Hepatocyte (in vitro differentiated cells): ENCODE measurements at places on chromosomes 13 and 19. TPM values are rescaled to one million over a fixed set of nuclear protein-coding genes. Genes with fewer than 3 reads are reported as not detected.

DNA sequence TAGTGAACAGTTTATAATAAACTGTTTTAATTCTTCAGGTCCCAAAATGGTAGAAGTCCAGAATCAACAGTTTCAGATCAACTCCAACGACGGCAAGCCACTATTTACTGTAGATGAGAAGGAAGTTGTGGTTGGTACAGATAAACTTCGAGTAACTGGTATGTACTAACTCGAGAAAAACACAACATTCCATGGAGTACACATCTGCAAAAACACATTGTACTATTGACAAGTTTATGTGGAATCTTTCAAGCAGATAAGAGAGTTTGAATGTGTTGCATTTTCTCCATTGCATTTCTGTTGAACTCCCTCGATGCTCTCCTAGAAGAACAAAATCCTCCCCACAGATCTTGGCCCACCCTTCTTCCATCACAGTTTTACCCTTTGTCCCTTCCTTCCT lies 98.5 kb downstream of the SGCG start:
- no peaks in the 10 kb centered on the region for H3K4me1 ChIP-seq
- no peak overlapping the region for H3K27ac ChIP-seq
- no peak overlapping the region for H3K4me3 ChIP-seq
- H3K36me3 ChIP-seq, result no peaks in the 10 kb centered on the region
- no peak for DNase-seq

DNA sequence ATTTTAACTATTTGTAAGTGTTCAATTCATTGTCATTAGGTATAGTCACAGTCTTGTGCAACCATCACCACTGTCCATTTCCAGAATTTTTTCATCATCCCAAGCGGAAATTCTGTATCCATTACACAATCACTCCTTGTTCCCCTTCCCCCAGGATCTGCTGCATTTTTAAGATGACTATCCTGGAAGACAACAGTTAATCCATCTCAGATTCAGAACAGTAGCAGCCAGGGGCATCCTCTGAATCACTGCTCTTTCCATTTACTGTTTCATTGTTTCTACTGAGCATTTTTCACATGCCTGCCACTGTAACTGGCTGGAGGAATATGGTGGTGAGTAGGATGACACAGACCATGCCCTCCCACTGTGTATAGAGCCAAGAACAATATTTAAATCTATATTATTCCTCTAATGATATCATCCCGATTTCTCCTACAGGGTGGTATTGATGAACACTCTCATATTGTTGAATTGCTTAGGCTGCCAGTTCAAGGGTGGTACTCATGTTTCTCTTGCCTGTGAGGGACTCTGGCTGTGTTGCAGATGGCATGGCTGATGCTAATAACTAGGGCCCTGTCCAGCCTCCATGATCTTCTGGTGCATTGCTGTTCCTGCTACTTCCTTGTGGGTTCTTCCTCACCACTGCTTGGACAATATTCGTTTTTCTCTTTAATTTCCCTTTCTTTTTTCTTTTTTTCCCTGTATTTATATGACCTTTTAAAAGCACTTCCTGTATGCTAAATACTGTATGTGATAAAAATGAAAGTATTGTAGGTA lies 59.0 kb downstream of the WDFY2 start:
- H3K4me3 ChIP-seq, result no peak overlapping the region
- no peak overlapping the region for H3K27ac ChIP-seq
- H3K4me1 ChIP-seq, result peaks cover 21% of the 10 kb centered on the region
- DNase-seq, result no peak
- H3K27me3 ChIP-seq, result no peaks in the 10 kb centered on the region

DNA sequence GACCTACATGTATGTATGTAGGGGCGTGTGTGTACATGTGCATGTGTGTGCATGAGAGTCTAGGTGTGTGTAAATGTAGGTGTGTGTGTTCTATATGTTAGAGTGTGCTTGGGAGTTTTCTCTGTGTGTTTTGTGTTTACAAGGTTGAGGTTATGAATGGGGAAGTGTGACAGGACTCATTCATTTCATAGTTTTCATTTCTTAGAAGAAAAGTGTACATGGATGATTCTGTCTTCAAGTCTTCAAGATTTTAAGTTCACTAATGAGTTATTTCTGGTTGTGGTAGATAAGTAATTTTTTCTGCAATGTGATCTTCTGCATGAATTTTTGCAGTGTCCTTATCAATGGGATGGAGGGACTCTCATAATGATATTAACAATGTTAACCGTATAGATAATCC lies 118.2 kb upstream of the SLC10A2 start:
- H3K4me1 ChIP-seq, result no peaks in the 10 kb centered on the region
- no peak for DNase-seq
- no peak overlapping the region for H3K27ac ChIP-seq
- H3K36me3 ChIP-seq, result no peaks in the 10 kb centered on the region

DNA sequence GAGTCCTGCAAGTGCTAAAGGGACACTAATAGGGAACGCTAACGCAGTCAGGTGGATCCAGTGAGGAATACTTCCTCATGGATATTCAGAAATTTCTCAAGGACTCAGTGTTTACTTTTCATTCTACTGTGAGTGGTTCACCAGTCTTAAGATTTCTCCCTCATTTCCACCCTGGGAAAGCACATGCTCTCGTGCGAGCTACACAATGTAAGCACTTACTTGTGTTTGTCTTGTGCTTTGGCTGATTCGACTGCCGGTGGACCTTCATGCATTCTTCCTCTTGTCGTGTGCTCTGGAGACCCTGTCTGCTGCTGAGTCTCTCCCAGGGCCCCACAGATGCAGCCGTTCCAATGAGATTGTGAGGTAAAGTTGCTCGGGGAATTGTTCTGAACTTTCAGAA lies 180.1 kb downstream of the NUFIP1 start:
- no peaks in the 10 kb centered on the region for H3K36me3 ChIP-seq
- H3K4me1 ChIP-seq, result peaks cover 24% of the 10 kb centered on the region
- H3K27me3 ChIP-seq, result no peaks in the 10 kb centered on the region

DNA sequence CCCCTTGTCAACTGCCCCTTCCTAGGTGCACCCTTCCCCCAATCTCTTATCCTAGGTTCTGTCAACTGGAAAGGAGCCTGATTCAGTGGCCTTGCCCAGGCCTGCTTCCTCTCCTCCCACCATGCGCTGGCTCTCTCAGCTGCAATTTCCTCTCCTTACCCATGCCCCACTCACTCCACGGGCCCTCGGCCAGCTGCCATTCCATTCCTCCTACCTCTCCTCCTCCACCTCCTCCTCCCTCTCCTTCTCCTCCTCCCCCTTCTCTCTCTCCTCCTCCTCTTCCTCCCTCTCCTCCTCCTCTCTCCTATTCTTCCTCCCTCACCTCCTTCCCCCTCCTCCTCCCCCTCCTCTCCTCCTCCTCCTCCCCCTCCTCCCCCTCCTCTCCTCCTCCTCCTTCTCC lies 9.6 kb upstream of the TIMM44 start:
- no peak overlapping the region for H3K4me3 ChIP-seq
- no peaks in the 10 kb centered on the region for H3K4me1 ChIP-seq
- H3K36me3 ChIP-seq, result no peaks in the 10 kb centered on the region
- no peak for DNase-seq

DNA sequence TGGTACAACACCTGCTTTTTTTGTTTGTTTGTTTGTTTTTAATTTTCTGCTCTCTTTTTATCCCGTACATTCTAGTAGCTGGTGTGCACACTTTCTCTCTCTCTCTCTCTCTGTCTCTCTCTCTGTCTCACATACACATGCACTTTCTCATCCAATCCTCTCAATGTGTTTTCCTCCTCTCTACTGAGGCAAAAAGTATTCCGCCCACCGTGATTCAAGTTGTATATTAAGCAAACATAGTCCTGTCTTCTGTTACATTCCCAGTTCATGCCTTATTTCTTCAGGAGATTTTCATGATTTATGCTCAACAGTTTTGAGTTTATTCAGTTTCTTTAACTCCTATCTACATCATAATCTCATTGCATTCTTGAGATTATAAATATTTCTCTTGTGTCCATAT lies 38.2 kb upstream of the SCEL start:
- no peak for DNase-seq
- H3K27me3 ChIP-seq, result no peaks in the 10 kb centered on the region
- no peaks in the 10 kb centered on the region for H3K36me3 ChIP-seq
- H3K27ac ChIP-seq, result no peak overlapping the region
- H3K4me3 ChIP-seq, result no peak overlapping the region
- H3K4me1 ChIP-seq, result no peaks in the 10 kb centered on the region

- H3K4me1 ChIP-seq, result peaks cover 23% of the 10 kb centered on the region
- no peaks in the 10 kb centered on the region for H3K36me3 ChIP-seq
- no peak for DNase-seq
- no peak overlapping the region for H3K4me3 ChIP-seq
- H3K27me3 ChIP-seq, result no peaks in the 10 kb centered on the region
- H3K27ac ChIP-seq, result no peak overlapping the region
Observed at GRCh38 chr19:33432015-33432414, 58.5 kb downstream of the CEBPG start.

DNA sequence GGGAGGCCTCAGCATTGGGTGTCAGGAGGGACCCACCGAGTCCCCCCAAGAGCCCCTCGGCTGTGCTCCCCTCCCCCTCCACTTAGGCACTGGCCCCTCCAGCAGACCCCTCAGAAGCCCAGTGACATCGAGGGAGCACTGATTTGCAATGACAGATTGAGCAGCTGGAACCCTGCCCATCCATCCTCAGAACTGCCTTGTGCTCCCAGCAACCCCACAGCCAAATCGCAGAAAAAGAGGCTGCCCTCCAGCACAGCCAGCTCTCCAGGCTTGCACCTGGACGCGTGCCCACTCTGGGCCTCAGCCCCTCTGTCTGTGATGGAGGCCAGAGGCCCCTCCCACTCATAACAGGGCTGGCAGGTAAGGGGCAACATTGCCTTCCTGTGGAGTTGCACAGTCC lies 123.2 kb upstream of the VSTM2B start:
- peaks cover 3% of the 10 kb centered on the region for H3K27me3 ChIP-seq
- no peak overlapping the region for H3K27ac ChIP-seq
- DNase-seq, result no peak
- no peaks in the 10 kb centered on the region for H3K36me3 ChIP-seq
- H3K4me1 ChIP-seq, result peaks cover 3% of the 10 kb centered on the region

- H3K36me3 ChIP-seq, result no peaks in the 10 kb centered on the region
- H3K4me3 ChIP-seq, result no peak overlapping the region
- no peaks in the 10 kb centered on the region for H3K27me3 ChIP-seq
Observed at GRCh38 chr13:30943881-30944280, 11.4 kb downstream of the TEX26 start.

GRCh38 chr13:100381595-100382224 lies 206.9 kb downstream of the GGACT start:
- DNase-seq, result no peak
- H3K27me3 ChIP-seq, result no peaks in the 10 kb centered on the region
- H3K27ac ChIP-seq, result no peak overlapping the region
- no peak overlapping the region for H3K4me3 ChIP-seq
- no peaks in the 10 kb centered on the region for H3K4me1 ChIP-seq

DNA sequence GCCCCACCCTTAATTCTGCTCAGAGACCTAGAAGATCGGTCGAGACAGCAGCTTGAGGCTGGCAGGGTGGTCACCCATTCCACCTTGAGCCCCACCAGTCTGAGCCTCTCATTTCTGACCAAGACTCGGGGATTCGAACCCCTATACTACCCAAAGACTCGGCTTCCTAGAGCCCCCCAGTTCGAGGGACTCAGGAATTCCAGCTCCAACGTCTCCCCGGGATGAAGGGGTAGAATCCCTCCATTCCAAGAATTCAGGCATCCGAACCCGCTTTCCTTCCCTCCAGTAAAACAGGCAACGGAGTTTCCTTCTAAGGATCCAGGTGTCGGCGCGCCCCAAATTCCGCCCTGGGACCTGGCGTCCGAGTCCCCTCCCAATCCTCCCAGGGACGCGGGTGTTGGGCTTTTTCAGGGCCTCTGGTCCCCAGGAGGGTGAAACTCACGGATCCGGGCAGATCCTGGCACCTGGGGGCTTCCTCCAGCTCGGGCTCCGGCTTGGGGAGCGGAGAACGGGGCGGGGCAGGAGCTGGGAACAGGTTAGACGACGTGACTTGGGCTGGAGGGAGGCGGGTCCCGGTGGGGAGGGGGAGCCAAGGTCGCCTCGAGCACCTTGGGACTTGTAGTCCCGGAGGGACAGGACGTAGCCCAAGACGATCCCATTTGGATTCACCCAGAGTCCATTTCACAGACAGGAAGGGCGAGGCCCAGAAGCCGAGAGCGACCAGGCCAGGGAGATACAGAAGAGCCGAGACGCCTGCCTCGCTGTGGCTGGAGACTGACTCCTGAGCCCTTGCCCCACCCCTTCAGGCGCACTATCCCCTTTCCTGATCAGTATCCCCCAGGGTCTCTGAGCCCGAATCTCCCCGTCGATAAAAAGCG lies at the start of gene PPP1R13L:
Gene PPP1R13L, minus strand, starts transcription at position 513 of the 878 bp plus-strand sequence. CDS start 6,751 bp downstream, outside the sequence.
- H3K36me3 ChIP-seq, result no peaks in the 10 kb centered on the region
- H3K27ac ChIP-seq, result peak within 1 kb of the TSS; percentile 92
- peaks cover 6% of the 10 kb centered on the region for H3K4me1 ChIP-seq
- H3K27me3 ChIP-seq, result peaks cover 23% of the 10 kb centered on the region
- peak within 1 kb of the TSS; percentile 68 for H3K4me3 ChIP-seq

- H3K4me1 ChIP-seq, result peaks cover 16% of the 10 kb centered on the region
- H3K27me3 ChIP-seq, result peaks cover 61% of the 10 kb centered on the region
- H3K4me3 ChIP-seq, result peak overlapping the region; percentile 55
- no peak for DNase-seq
- H3K27ac ChIP-seq, result no peak overlapping the region
Observed at GRCh38 chr19:47417746-47418691, 1.3 kb downstream of the MEIS3 start.

DNA sequence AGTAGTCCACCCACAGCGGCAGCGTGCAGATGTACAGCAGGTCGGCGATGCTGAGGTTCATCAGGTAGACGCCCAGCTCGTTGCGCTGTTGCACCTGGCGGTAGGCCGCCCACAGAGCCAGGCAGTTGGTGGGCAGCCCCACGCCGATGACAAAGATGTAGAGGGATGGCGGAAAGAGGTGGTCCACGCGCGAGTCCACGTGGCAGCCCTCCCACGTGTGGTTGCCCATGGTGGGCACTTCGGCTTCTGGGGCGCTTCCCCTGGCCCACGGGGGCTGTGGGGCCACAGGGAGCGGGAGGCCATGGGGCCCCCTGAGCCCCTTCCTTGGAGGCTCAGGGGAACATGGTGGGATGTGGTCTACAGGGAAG lies 7.0 kb upstream of the OPA3 start:
- no peaks in the 10 kb centered on the region for H3K4me1 ChIP-seq
- no peak overlapping the region for H3K27ac ChIP-seq
- H3K27me3 ChIP-seq, result peaks cover 17% of the 10 kb centered on the region
- no peaks in the 10 kb centered on the region for H3K36me3 ChIP-seq
- no peak for DNase-seq
- H3K4me3 ChIP-seq, result no peak overlapping the region

- no peaks in the 10 kb centered on the region for H3K27me3 ChIP-seq
- H3K4me3 ChIP-seq, result no peak overlapping the region
- no peaks in the 10 kb centered on the region for H3K36me3 ChIP-seq
- DNase-seq, result no peak
Observed at GRCh38 chr13:33032037-33032625, 15.9 kb downstream of the KL start.

- no peak for DNase-seq
- no peak overlapping the region for H3K27ac ChIP-seq
- H3K4me3 ChIP-seq, result no peak overlapping the region
Observed at GRCh38 chr13:43963726-43964125, 84.0 kb downstream of the LACC1 start.

- no peaks in the 10 kb centered on the region for H3K36me3 ChIP-seq
- no peak overlapping the region for H3K4me3 ChIP-seq
- H3K27ac ChIP-seq, result no peak overlapping the region
- H3K4me1 ChIP-seq, result peaks cover 4% of the 10 kb centered on the region
- no peaks in the 10 kb centered on the region for H3K27me3 ChIP-seq
- DNase-seq, result no peak
Observed at GRCh38 chr19:39318690-39319089, 2.0 kb downstream of the LRFN1 start.

GRCh38 chr19:18634612-18635297 lies 2.1 kb upstream of the KLHL26 start:
- DNase-seq, result no peak
- no peaks in the 10 kb centered on the region for H3K4me1 ChIP-seq
- no peaks in the 10 kb centered on the region for H3K27me3 ChIP-seq
- H3K27ac ChIP-seq, result no peak overlapping the region
- no peaks in the 10 kb centered on the region for H3K36me3 ChIP-seq
- no peak overlapping the region for H3K4me3 ChIP-seq

The KLK5 gene
- 0.24 TPM in 1 of 2 replicates, not detected in the other for polyA plus RNA-seq

The PSG11 gene
- polyA plus RNA-seq, result not detected in 2 replicates

The KRTDAP gene
- polyA plus RNA-seq, result 0.97 and 1.6 TPM in 2 replicates
